ENCODE measurements at places on chromosomes 5 and 9.

- no peak for DNase-seq
Measured at GRCh38 chr5:145471831-145472612, 363.1 kb downstream of the PRELID2 start.

DNA sequence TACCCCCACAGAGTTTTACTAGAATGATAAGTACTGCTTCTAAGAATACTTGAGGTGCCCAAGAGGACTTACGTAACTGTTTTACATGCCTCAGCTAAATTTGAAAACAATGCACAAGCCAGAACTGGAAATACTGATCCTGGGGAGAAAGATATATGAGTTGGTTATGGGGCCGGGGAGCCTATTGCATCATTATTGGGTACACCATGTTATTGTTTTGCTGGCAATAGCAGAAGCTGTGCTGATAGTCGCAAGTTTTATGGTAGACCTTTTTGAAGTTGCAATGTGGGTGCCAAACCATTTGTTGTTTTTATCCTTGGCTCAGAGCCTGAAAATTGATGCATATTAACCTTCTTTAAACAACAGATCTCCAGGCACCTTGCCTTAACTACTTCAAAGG, 108.4 kb upstream of the DHFR start:
- no peak for DNase-seq

GRCh38 chr9:28056466-28056865, 483.2 kb upstream of the C9orf72 start:
- no peak for DNase-seq

- no peak for DNase-seq
Measured at GRCh38 chr5:38207343-38207742, 51.0 kb upstream of the EGFLAM start.

DNA sequence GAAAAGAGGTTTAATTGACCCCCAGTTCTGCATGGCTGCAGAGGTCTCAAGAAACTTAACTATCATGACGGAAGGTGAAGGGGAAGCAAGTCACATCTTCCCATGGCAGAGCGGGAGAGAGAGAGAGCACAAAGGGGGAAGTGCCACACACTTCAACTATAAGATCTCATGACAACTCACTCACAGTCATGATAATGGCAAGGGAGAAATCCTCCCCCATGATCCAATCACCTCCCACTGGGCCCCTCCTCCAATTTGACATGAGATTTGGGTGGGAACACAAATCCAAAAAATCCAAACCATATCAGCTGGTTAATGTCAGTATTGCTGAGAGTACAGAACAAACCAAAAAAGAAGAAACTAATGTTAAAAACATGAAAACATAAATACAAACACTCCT, 120.2 kb downstream of the STARD4 start:
- DNase-seq: no peak

- no peak for DNase-seq
Measured at GRCh38 chr5:126395198-126395597, 28.0 kb upstream of the GRAMD2B start.

- no peak for DNase-seq
Measured at GRCh38 chr9:107281922-107282667, 984 bp upstream of the RAD23B start.

- DNase-seq: no peak
Measured at GRCh38 chr5:178768371-178769260, 38.2 kb upstream of the ZNF354A start.

DNA sequence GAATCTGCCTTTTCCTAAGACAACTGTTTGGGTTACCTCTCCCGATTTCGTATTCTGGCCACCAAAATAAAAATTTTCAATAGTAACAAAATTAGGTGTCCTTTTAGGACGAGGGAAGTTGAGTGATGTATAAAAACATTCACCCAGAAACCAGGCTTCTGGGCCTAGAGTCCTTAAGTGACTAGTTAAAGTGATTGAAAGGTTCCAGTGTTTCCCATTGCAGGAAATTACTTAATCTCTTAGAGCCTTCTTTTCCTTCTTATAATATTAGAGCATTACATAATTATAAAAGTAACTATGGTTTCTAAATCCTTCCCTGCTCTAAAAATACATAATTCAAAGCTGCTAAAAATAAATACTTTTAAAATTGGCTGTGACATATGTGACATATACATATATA, 7.3 kb downstream of the MCIDAS start:
- DNase-seq: no peak

All from stimulated activated CD4-positive, alpha-beta T cell treated with anti-CD3 and anti-CD28 coated beads, Interleukin-1b, Interleukin-23, amount 100 ng/mL, for 48 hours (primary cell).